ENCODE measurements at places on chromosomes 13 and 19. TPM values are rescaled to one million over a fixed set of nuclear protein-coding genes. Genes with fewer than 3 reads are reported as not detected.

Gene NFIX
- 14.8 TPM for polyA plus RNA-seq

Gene CYP2F1
- not detected for polyA plus RNA-seq

Gene LIM2
- 0.44 TPM for polyA plus RNA-seq

Gene SLC5A5
- polyA plus RNA-seq: 0.09 TPM
